ENCODE measurements at places on chromosomes 11 and 22.

GRCh38 chr22:42307806-42308563 is 37.5 kb upstream of the TCF20 start:
- DNase-seq, result no peak

DNA sequence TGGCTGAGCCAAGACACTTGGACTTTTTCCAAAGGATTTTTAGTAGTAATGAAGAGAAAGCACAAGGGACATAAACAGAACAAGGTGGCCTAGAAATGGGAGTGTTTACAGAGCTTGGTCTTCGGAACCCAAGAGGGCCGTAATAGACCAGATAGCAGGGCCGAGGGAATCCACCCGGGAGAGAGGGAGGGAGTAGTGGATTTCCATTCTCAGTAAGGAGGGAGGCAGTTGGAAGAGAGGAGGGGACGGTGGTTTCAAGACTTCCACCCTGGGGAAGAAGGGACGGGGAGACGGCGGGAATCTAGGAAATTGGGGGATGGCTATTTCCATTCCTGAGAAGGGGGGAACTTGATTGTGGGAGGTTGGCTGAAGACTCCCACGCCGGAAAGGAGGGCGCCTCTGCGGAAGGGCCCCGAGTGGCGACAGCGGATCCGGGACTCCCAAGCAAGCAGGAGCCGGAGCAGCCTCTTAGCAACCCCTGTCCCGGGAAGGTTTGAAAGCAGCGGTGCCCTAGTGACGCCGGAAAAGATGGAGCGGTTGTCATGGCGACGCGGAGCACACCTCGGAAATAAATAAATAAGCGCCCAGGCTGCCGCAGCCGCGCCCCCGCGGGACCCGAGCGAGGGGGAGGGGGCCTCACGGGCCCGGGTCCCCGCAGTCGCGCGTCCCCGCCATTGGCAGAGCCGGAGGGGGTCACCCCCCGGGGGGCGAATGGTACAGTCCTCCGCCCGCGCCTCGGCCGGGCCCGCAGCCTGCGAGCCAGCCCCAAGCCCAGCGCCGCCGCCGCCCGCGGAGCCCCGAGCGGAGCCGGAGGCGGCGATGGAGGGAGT is 31.6 kb downstream of the EIF3F start:
- peak; percentile 90 for DNase-seq

DNA sequence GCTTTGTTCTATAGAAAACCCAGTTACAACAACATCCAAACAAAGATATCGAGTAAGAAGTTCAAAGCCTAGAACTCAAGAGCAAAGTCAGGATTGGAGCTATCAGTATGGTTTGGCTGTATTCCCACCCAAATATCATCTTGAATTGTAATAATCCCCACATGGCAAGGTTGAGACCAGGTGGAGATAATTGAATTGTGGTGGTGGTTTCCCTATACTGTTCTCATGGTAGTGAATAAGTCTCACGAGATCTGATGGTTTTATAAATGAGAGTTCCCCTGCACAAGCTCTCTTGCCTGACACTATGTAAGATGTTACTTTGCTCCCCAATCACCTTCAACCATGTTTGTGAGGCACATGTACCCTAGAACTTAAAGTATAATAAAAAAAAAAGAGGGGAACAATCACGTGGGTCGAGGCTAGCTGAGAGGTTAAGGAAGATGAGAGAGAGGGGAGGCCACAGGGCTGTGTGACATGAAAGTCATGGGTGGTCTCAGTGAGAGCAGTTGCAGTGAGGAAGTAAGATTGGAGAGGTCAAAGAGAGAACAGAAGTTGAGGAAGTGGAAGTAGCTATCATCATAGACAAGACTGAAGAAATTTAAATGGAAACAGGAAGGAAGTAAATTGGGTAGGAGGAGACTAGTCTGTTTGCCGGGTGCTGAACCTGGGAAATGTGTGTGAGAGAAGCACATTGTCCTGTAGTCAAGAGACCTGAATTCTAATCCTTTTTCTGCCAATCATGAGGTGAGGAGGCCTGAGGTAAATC is 80.1 kb upstream of the CD44 start:
- no peak for DNase-seq

DNA sequence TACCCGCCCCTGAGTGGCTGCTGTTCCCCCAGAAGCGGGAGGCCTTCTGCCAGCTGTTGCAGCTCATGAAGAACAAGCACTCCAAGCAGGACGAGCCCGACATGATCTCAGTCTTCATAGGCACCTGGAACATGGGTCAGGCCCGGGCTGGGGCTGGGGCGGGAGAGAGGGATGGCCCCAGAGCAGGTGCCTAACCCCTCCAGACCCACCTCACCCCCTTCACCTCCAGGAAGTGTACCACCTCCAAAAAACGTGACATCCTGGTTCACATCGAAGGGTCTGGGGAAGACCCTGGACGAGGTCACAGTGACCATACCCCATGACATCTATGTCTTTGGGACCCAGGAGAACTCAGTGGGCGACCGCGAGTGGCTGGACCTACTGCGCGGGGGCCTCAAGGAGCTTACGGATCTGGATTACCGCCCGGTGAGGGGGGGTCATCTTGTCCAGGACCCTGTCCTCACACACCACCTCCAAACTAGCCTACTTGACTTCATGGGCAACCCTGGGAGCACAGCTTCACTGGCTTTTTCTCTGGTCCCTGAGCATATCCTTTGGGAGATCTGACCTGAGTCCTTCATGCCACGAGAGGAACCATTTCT is 6.3 kb downstream of the INPPL1 start:
- no peak for DNase-seq

- DNase-seq, result peak; percentile 91
Observed at GRCh38 chr11:8813658-8814057, 97.3 kb upstream of the AKIP1 start.

DNA sequence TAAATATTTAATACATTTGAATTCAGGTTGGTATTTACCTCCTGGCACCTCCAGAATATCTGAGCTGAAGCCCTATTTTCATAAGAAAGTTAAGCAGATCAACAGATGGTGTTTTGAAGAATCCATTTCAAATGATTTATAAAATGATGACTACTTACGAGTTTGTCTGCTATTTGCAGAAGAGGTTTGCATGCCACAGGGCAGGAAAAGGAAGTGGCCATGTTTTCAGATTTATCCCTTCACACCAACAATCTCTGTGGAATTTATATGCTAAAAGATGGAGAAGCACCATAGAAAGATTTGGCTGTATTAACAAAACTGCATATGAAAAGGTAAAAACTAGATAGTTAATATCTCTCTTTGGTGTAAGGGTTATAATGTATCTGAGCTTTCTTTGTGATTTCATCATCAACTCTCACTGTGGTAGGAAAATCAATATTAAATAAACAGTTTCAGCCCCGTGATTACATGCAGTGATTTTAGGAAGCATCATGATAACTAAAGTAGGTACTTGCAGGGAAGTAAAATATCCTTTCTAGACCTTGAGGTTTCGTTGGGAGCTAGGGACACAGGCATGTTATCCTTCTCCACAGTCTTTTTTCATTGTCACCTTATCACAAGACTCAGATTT is 2.6 kb downstream of the BMAL1 start:
- no peak for DNase-seq

DNA sequence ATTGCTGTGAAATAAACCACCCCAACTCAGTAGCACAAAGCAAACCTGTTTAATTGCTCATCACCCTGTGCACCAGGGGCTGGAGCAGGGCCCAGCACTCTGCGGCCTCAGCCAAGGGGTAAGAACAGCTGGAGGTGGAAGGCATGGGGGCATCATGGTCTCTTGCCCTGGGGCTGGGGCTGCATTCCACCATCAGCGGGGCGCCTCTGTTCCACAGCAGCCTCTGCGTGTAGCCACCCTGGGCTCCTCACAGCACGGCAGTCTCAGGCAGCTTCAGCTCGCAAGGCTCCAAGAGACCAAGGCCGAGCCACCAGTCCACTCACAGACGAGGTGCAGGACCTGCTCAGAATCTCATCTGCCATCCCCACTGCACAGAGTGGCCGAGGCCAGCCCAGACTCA is 630.7 kb downstream of the TBC1D22A start:
- DNase-seq, result no peak

Data from posterior vena cava (tissue), 2 donors.